ENCODE measurements at places on chromosomes 7 and 10.

- DNase-seq = no peak
These were observed 38.8 kb downstream of the RAMP3 start for GRCh38 chr7:45196374-45196773.

- DNase-seq = no peak
These were observed 96.6 kb upstream of the NPTX2 start for GRCh38 chr7:98520356-98520951.

DNA sequence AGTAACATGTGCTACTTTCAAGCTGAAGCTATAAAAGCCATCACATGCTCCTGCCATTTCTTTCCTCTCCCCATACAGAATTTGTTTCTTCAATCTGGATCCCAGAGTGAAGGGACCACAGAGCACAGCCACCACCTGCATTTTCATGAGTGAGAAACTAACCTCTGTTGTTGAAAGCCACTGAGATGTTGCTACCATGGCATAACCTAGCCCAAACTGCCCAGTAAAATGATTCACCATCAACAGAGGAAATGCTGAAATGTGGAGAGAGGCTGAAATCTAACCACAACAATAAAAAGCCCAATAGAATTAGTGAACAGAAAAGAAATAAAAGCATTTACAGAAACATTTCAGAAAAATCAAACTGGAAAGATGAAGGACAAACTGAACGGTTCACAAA is 125.2 kb downstream of the AMPH start:
- no peak for DNase-seq

DNA sequence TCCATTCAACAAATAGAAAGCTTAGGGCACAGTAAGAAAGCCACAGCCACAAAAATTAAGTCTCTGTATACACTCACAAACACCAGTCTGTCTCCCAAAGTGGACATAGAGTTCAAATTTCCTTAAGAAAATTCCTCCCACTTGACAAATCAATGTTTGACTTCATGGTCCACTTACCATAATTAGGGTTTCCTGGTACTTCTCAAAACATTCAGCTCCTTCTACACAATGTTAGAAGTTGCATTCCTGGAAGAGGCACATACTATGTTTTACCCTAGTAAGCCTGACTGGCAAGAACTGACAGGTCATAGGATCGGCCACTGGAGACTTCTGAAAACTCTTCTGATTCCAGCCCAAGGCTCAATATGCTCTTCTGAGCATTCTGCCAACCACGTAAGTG is 70.5 kb downstream of the CPXM2 start:
- DNase-seq = no peak

DNA sequence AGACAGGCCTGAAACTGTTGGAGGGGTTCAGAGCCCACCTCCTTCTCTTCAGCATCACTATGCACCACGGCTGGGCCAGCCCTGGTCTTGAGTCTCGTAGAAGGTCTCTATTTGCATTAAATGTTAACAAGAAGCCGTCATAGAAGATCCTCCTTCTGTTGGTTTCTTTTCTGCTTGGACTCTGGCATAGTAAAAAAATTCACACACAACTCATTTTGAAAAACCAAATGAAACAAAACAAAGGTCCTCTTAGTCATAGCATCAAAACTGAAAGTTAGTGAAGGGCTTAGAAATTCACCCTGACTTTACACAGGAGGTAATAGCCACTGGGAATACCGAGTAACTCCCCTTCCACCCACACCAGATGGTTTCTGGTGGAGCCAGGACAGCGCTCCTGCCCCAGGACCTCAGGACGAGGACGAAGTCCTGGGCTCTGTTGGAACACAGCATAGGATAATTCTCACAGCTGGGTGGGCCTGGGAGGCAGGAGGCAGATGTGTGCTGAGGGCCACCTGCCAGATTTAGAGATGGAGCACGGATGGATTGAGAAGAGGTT is 248.4 kb upstream of the KLF6 start:
- DNase-seq = no peak

DNA sequence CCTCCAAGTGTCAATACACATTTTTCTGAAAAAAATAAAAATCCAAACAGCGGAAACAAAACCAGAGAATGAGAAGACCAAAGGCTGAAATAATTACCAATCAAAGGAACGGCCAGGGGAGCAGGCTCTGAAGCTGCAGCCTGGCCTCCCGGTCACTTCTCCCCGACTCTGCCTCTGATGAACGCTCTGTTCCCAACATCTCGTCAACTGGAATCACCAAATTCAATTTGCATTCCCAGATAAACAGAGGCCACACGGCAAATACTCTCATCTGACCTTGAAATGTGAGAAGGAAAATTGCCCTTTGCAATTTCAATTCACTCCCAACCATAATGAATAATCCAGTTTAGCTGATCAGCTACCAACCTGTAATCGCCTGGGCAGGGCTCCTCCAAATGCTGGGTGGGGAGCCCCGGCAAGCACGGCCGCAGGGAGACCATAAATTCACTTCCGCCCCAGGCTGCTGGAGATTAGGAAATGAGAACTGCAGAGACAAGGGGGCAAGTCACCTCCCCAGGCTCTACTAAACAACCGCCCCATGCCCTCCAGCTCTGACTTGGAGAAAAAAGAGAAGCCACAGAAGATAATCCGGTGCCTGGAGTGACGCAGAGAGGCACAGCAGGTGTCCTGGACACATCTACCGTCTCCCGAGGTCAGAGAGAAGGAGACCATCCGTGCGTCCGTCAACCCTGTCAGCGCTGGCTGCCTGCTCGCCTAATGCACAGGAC is 153.2 kb downstream of the MAD1L1 start:
- no peak for DNase-seq

GRCh38 chr7:102289057-102289456 is 2.4 kb downstream of the SH2B2 start:
- no peak for DNase-seq

GRCh38 chr10:10985361-10985760 is 32.3 kb upstream of the CELF2 start:
- DNase-seq = no peak

- DNase-seq = peak; percentile 20
These were observed 55.0 kb upstream of the VWDE start for GRCh38 chr7:12458520-12459131.

GRCh38 chr7:132406039-132406438 is 170.2 kb downstream of the PLXNA4 start:
- DNase-seq = no peak

- no peak for DNase-seq
These were observed 37.3 kb downstream of the DNAH11 start for GRCh38 chr7:21580073-21580521.

- no peak for DNase-seq
These were observed 27.7 kb upstream of the DNAAF5 start for GRCh38 chr7:698515-699475.

GRCh38 chr7:2212906-2213305 is 19.8 kb downstream of the MAD1L1 start:
- DNase-seq = no peak

- no peak for DNase-seq
These were observed 104.7 kb upstream of the IL6 start for GRCh38 chr7:22622116-22622785.

DNA sequence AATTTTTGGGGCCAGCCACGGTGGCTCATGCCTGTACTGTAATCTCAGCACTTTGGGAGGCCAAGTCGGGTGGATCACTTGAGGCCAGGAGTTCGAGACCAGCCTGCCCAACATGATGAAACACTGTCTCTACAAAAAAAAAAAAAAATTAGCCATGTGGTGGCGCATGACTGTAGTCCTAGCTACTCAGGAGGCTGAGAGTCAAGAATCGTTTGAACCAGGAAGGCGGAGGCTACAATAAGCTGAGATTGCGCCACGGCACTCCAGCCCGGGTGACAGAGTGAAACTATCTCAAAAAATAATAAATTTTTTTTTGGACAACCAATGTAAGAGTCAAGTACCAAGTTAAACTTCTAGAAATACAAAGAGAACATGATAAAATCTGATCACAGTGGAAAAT is 164.6 kb downstream of the AVL9 start:
- no peak for DNase-seq

DNA sequence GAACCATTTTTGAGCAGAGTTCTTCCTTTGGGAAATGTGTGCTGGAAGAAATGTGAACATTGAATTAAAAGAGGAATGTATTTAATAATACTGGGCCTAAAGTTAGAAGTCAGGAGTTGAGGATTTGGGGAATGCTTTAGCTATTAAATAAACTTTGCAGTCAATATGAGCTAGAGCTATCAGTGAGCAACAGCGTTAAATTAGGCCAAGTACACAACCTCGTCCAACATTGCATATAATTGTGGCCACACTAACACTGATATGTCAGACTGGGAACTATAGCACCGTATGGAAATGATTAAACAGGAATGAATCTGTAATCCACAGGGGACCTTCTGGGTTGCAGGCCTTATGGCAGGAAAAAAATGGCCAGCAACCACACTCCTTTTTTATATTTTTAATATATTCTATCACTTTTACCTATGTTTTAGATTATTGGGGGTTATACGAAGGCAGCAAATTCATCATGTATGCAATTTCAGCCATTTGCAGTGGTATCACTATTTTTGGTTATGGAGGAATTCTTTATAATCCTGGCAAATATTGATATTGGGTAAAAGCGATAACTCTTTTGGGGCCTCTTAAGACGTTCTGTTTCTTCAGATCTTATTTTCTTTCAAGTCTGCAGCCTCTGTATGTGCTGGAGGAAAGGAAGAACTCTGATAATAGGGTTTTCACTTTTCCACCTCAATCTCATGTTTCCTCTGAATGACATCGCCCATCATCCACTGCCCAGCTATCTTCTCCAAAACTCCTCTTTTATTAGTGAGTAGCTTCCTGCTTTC is 236.3 kb upstream of the PLXDC2 start:
- DNase-seq = no peak

- DNase-seq = no peak
These were observed 34.2 kb downstream of the MTURN start for GRCh38 chr7:30168835-30169573.

DNA sequence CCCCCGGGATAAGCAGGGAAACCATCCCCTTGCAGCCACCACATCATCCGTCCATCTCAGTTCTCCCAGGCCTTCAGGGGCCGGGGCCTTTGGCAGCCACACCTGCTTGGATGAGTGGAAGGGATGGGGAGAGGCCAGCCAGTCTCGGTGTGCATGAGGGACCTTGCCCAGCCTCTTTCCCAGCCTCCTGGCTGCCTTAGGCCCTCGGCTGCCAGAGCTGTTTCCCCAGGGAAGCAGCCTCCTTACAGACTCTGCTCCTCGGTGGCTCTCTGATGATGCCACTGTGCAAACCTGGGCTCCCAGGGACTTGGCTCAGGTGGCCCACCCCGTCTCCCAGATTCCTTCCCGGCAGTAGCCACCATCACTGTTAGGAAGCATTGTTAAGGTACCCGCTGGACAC is 14.7 kb downstream of the FGF8 start:
- DNase-seq = no peak

DNA sequence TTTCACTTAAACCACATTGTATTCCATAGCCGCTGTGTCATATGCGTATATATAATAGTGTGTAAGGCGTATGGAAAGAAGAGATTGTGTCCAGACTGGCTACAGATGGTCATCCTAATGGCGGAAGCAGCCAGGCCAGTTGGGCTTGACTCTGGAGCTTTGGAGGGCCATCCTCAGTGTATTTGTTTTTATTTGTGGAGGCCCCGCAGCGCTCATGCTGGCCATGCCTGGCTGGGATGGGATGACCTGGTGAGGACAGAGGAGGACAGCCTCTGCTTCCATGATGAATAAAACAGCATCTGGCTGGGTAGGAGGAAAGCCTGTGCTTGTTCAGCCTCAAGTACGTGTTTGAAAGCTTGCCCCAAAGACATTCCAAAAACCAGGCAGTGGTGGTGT is 220.3 kb downstream of the EBF3 start:
- DNase-seq = no peak

DNA sequence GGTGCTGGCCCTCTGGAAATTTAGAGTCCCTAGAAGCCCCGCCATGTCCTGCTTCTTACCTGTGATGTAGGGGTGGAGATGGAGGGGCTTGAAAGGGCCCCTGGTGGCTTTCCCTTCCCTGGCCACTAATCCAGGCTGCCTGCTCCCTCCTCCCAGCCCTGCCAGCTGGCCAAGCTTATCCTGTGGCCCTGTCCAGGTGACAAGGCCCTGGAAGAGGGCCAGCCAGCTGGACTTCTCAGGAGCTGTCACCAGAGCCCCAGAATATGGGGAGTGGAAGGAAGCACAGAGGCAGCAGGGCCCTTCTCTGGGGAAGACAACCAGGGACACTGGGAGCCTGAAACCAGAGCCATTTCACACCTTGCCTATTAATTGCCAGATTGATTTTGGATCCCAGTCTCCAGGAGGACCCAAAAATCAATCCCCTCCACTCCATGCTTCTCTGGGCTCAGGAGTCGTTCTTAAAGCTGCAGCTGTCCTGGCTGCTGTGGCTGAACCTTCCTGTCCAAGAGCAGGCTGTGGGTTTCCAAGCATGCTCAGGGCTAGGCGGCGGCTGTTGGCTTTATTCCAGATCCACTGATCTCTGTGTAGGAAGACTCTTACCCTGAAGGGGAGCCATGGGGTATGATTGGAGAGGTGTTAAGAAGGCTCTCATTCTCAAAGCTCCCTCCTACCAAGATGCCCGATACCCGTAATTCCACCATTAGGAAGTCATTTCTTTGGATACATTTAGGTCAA is 52.6 kb upstream of the PCBD1 start:
- DNase-seq = no peak

- no peak for DNase-seq
These were observed 3.8 kb upstream of the TECTB start for GRCh38 chr10:112279433-112279832.

GRCh38 chr7:69534461-69535041 is 63.7 kb upstream of the AUTS2 start:
- no peak for DNase-seq

DNA sequence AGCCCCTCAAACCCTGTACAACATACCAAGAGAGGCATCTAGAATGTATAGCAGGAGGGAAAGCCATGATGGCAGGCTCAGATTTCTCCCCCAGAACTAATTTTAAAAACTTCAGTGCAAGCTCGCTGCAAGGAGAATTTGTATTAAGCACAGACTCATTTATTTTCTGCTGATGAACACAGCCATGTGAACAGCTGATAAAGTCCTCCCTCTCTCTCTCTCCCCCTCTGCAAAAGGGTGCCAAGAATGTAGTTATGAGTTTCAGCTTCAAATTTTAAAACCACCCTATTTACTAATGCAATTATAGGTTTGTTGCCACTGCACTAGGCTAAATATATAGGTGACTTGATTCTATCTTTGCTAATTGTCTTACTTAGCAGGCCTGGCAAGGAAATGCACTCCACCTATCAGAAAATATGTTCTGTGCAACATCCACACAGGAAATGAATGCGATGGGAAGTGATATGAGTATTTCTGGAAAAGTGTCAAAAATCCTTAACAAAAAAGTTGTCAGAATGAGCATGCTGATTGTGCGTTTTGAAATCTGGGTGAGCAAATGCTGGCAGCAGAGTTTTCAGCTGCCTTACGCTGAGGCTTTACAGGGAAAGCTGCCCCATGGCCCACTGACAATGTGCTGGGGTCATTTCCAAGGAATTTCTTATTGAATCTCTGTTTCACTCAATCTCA is 43.4 kb upstream of the GHITM start:
- no peak for DNase-seq

GRCh38 chr10:112176543-112176942 is 7.0 kb downstream of the GPAM start:
- no peak for DNase-seq

- no peak for DNase-seq
These were observed 4.9 kb downstream of the DKK1 start for GRCh38 chr10:52318822-52319464.

- no peak for DNase-seq
These were observed 287.9 kb upstream of the NEBL start for GRCh38 chr10:21184984-21185383.

Measured in NCI-H2171 (cell line).